Omental fat pad (tissue), 4 donors: ENCODE measurements at places on chromosomes 1 and 21. TPM values are rescaled to one million over a fixed set of nuclear protein-coding genes. Genes with fewer than 3 reads are reported as not detected.

DNA sequence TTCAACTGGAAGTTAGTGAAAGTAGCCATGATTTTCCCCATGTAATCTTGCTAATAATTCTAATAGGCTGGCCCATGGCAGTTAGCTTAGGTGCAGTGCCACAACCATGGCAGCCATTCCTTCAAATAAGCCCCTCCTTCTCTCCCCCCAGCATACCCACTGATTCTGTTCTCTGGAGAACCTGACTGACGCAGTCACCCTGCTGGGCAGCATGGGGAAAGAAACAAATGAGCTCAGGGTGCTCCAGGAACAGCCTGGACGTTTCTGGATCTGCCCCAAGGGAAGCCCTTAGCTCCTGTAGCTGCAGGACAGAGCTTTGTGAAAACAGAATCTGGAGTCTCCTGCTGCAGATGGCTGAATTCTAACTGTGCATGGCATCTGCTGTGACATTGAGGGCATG is 22.5 kb downstream of the SNAP47 start:
- DNase-seq: no peak

GRCh38 chr1:226737819-226738420 is 1.2 kb downstream of the ITPKB start:
- DNase-seq: peak; percentile 58

DNA sequence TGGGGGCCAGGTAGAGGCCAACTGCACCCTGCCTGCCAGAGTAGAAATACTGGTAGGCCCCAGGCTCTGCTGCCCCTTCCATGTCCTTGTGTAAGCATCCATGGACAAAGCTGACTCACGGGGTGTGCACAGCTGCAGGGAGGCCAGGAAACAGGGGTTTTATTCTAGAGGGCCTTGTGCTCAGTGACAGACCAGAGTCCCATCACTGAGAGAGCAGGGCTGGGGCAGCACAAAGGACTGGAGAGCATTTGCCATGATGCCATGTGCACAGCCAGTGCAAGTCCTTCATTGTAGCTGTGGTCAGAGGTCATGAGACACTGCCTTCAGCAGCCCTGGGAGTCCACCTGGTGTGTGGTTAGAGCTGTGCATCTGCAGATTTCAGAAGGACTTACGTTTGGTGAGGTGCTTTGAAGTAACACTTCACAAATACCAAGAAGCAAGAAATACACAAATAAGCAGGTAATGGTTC is 8.1 kb downstream of the ARF1 start:
- no peak for DNase-seq

DNA sequence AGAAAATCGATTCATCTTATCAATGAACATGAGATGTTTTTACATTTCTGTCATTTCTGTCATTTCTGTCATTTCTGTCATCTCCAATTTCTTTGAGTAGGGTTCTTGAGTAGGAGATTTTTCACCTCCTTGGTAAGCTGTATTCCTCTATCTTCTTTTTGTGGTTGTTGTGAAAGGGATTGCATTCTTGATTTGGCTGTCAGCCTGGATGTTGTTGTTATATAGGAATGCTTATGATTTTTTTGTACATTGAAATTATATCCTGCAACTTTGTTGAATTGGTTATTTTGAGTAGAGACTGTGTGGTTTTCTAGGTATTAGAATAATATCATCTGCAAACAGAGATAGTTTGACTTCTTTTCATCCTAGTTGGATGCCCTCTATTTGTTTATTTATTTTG is 1233.7 kb downstream of the PLA2G4A start:
- DNase-seq: no peak

DNA sequence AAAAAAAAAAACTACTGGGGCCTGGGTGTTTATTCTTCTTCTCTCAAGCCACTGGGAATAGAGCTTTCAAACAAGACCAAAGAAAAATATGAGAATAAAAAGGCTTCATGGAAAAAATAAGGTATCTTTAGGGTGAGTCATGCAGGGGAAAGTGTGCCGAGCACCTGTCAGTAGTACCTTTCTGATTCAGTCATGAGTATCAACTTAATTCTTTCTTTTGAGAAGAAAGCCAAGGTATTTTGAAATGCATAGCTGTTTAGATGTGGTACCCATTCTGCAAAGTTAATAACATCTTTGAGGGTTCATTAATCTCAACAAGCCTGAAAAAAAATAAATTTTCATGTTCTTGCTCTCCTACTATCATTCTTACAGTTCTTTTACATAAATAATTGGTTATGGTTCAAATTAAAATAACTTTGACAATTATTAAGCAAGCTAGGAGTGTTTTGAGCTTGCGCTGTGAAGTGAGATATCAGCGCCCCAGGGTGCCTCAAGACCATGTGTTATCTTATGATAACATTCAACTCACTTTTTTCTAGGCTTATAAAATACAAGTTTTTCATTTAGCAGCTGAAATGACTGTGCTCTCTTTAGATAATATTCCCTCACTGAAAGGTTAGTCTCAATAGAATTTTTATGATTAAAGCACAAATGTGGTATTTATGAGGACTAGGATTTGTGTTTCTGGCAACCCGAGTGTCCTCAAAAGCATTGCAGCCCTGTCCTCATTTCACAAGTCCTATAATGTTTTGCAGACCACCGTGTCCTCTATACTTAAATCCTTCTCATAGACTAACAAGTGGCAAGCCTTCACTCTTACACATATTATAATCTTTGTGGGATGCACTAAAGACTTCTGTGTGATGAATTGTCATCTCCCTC is 138.6 kb downstream of the SLC44A5 start:
- no peak for DNase-seq

EPHB2 gene
- 4.3 TPM for total RNA-seq

CHIA gene
- not detected for total RNA-seq

- no peak for DNase-seq
Observed at GRCh38 chr1:50917138-50918137, 42.6 kb downstream of the FAF1 start.

DNA sequence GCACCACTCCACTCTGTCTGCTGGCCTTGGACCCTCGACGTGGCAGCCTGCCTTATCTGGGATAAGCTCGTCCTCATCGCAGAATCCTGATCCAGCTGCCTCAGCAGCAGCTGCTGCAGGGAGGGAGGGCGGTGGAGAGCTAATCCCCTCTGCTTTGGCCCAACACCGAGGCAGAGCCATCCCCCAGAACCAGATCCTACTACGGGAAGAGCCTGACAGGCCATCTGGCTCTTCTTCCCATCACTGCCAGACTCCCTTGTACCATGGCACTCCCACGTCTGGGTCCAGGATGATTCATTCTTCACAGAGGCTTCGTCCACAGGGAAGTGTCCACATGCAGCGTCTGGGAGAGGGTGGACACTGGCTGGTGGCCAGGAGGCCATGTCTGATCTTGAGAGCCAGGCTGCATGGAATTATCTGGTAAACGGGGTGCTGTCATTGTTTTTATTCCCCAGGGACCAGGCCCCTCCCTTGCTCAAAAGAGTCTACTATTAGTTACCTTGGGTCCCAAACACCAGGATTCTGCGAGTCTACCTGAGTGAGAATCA is 14.6 kb upstream of the PKP1 start:
- no peak for DNase-seq

- no peak for DNase-seq
Observed at GRCh38 chr1:172671591-172671990, 12.7 kb downstream of the FASLG start.

DNA sequence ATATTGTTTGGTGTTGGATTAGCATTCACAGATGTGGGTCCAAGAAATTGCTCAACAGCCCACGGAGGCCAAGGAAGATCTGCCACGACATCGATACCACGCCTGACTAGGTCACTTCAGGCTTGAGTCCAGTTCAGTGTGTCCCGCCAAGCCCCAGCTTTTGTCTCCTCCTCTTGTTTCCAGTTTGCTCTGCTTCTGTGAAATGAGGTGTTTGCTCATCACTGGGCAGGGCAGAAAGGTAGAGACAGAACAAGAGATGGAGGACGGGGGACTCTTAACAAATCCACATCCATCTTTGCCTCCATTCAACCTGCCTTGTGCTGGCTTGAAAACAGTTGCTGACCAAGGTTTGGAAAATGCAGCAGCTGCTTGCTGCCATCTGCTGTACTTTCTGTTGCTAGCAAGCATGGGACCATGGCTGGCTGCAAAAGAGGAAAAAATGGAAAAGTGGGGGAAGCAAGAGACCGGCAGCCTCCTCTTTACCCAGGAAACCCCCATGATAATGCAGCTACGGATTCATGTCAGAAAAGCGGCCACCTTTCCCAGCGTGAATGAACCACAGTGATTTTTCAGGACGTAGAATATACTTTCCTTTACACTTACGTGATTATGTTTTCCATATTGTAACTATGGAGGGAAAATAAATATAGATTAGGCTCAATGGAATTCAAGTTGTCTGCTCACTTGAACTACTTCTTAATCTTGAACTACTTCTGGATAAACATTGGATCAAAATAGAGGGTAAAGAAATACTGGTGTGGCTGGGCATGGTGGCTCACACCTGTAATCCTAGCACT is 80.2 kb upstream of the GREM2 start:
- no peak for DNase-seq

- DNase-seq: peak; percentile 74
Observed at GRCh38 chr1:27668808-27669723, 2.9 kb downstream of the IFI6 start.
